ENCODE measurements at places on chromosomes 1 and 21. TPM values are rescaled to one million over a fixed set of nuclear protein-coding genes. Genes with fewer than 3 reads are reported as not detected.
A peak's percentile ranks its signal among the peaks of the same experiment; 100 is the strongest.

- DNase-seq: no peak
Observed at GRCh38 chr1:246687002-246687401, 37.2 kb upstream of the SCCPDH start.

DNA sequence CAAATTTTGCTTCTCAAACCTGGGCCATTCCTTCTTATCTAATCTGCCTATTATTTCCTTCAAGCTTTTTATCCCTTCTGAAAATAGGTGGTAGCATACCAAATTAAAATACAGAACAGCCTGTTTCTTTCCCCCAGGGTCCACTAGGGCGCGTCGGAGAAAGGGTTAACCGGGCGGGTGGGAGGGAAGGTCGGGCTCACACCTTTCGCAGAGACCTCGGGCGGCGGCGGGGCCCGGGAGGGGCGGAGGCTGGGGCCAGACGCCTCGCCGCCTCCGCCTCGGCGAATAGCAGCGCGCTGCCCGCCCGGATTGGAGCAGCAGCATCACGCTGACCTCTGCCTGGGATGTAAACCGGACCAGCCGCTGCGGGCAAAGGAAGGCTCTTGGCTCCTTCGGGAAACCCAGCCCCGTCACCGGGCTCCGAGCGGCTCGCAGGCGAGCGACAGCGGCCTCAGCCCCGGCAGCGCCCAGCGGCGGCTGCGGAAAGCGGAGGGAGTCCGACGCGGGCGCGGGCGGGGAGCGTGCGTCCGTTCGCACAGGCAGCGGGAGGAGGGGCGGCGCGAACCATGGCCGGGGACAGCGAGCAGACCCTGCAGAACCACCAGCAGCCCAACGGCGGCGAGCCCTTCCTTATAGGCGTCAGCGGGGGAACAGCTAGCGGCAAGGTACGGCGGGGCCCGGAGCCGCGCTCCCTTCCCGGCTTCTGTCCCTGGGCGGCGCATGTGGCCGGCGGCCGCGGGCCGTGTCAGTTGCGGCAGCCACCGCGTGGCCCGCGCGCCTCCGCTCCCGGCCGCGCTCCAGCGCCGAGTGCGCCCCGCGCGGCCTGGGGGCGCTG lies at the start of gene UCK2:
UCK2 (plus strand) TSS at position 347 of the 835 bp plus-strand sequence; CDS start at position 567, 220 bp downstream.
- DNase-seq: peak; percentile 29

DNA sequence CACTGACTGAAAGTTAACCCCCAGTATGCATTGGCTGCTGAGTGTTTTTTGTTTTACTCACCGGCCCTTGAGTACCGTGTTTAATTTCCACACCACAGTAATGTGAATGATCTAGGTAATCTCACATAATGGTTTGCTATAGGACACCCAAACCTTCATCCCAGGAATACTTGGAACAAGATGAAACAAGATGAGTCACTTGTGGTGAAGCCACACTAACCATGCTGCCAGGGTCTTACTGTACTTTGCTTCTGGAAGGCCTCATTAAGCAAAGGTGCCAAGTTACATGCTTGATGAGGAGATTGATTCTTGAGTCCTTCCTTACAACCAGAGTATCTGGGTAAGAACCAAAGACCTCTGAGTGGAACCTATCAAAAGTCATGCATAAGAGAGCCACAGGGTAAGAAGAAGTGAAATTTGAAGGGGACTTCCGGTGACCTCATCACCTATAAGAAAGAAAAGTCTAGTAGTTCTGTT lies 163.3 kb downstream of the NRIP1 start:
- DNase-seq: no peak

GRCh38 chr1:203048555-203049051 lies 22.3 kb downstream of the PPFIA4 start:
- DNase-seq: no peak

DNA sequence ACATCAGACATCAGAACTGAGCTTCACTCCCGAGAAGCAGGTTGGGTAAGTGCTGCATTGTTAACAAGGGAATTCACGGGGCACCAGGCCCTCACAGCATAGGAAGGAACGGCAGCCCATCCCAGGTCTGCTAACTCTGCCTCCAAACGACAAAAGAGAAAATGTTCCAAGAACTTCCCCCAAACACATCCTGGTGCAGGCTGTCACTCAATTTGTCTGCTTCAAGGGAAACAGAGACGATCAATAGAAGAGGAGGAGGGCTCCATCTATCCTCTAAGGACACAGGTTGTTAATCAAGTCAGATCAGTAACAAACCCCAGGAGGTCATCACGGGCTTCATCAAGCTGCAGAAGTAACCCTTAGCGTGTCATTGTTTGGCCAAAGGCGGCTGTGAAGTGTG lies 3.5 kb upstream of the TSPEAR start:
- DNase-seq: no peak

COL8A2 gene
- total RNA-seq: 7.7 TPM

SPRR1A gene
- not detected for total RNA-seq

Measured in lower leg skin (tissue), 4 donors.